Activated naive CD8-positive, alpha-beta T cell treated with anti-CD3 and anti-CD28 coated beads, Interleukin-2, amount 50 U/mL, for 24 hours (primary cell): ENCODE measurements at places on chromosomes 3 and 15.

DNA sequence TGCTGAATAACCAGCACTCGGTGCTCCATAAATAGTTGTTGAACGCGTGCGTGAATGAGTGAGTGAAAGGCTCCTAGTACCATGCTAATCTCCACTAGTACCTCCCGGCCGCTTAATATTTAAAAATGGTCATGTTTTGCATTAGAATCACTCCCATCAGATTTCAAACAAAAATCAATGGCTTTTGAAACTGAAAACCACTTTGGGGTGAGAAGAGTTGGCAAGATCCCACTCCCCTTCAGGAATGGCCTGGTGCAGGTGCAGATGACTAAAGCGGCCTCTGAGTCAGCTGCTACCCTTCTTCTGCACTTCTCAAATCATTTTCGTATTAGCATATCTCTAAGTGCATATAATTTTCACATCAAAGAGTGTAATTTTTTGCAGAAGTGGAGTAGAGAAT is 425.3 kb upstream of the PROK2 start:
- DNase-seq, result no peak

GRCh38 chr3:147038481-147038880 is 367.9 kb downstream of the ZIC4 start:
- DNase-seq, result no peak

- no peak for DNase-seq
Measured at GRCh38 chr15:74528876-74529275, 12.1 kb upstream of the ARID3B start.

DNA sequence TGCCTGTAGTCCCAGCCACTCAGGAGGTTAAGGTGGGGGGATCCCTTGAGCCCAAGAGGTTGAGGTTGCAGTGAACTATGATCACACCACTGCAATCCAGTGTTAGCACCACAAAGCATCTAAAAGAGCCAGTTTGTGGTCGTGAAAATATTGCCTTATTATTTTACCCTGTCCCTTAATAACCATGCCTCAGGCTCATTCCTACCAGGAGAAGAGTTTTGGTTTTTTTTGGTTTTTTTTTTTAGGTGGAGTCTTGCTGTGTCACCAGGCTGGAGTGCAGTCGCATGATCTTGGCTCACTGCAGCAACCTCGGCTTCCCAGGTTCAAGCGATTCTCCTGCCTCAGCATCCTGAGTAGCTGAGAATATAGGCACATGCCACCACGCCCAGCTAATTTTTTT is 17.9 kb upstream of the AVEN start:
- no peak for DNase-seq

- DNase-seq, result no peak
Measured at GRCh38 chr3:42476225-42477125, 26.0 kb upstream of the VIPR1 start.

GRCh38 chr3:15023249-15023648 is 41.9 kb downstream of the MRPS25 start:
- DNase-seq, result no peak

DNA sequence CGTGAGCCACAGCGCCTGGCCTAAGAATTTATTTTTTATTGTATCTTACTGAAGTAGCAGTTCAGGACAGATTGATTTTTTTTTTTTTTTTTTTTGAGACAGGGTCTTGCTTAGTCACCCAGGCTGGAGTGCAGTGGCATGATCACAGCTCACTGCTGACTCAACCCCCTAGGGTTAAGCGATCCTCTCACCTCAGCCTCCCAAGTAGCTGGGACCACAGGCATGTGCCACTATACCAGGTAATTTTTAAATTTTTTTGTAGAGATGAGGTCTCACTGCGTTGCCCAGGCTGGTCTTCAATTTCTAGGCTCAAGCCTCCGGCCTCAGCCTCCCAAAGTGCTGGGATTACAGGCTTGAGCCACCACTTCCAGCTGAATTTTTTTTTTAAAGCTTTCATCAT is 99.8 kb upstream of the HERC1 start:
- DNase-seq, result no peak

GRCh38 chr3:37054370-37054769 is 61.1 kb downstream of the MLH1 start:
- no peak for DNase-seq

- DNase-seq, result no peak
Measured at GRCh38 chr3:7630351-7630911, 769.5 kb downstream of the GRM7 start.

DNA sequence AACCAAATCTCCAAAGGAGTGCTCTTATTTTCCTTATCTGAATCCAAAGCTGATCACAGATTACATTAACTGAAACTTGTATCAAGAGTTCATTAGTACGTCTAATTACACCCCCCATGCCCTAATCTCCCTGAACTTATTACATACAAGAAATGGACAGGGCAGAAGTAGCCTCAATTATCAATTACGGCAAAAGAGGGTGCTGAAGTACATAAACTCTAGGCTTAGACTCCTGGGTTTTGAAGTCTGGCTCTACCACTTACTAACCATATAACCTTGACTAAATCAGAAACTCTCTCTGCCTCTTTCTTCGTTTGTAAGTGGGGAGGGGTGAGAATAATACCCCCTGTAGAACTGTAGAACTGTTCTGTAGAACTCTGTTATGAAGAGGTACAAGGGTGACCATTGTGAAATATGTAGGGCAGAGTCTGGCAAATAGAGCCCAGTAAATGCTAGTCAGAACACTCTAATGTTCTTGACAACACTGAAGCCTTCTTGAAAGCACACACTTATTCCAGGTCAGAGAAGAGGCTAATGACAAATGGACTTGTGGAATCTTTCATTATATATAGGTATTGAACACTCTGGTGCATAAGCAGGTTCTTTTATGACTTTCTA is 19.6 kb upstream of the OR5K4 start:
- DNase-seq, result no peak
